Activated B cell treated with CpG ODN at 0.5 μM for 24 hours (primary cell): ENCODE measurements at places on chromosomes 5 and 9. TPM values are rescaled to one million over a fixed set of nuclear protein-coding genes. Genes with fewer than 3 reads are reported as not detected.

The F2RL2 gene
- not detected in 2 replicates for total RNA-seq

- H3K36me3 ChIP-seq: no peaks in the 10 kb centered on the region
- no peaks in the 10 kb centered on the region for H3K27me3 ChIP-seq
- H3K4me3 ChIP-seq: no peak overlapping the region
Observed at GRCh38 chr5:157168286-157168685, 2.2 kb upstream of the GARIN3 start.

DNA sequence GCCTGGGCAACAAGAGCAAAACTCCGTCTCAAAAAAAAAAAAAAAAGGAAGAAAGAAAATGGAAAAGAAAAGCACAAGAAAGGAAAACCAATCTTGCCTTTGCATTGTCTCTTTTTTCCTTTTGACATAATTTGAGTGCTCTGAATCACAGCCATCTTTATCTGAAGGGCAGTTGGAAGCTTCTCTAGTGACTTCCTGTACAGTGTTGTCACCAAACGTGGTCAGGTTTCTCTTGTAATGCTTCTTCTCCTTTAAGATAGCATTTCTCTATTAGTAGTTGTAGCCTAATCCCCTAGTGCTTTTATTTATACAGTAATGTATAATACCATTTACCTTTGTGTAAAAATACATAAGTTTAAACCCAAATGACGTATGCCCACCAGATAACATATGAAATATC is 18.1 kb downstream of the PRKACG start:
- H3K4me3 ChIP-seq: no peak overlapping the region
- no peak overlapping the region for H3K27ac ChIP-seq
- H3K36me3 ChIP-seq: peaks cover 31% of the 10 kb centered on the region
- H3K27me3 ChIP-seq: no peaks in the 10 kb centered on the region

- peaks cover 28% of the 10 kb centered on the region for H3K27me3 ChIP-seq
- no peak overlapping the region for H3K4me3 ChIP-seq
- H3K27ac ChIP-seq: no peak overlapping the region
- peak; percentile 19 for DNase-seq
Observed at GRCh38 chr9:2657427-2657826, 35.8 kb downstream of the VLDLR start.

DNA sequence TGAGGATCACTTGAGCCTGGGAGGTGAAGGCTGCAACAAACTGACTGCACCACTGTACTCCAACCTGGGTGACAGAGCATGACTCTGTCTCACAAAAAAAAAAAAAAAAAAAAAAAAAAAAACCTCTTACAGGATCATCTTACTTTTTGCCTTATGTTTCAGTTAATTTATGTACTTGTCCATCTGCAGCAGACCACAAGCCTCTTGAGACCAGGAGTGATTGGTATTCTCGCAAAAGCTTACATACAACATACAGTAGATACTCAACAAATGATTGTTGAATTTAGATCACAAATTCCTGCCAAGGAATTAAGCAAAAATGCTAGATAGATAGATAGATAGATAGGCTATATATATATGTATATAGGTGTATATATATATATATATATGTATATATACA is 12.4 kb downstream of the CEMIP2 start:
- H3K4me3 ChIP-seq: no peak overlapping the region
- H3K36me3 ChIP-seq: peaks cover 14% of the 10 kb centered on the region
- no peaks in the 10 kb centered on the region for H3K27me3 ChIP-seq
- no peak overlapping the region for H3K27ac ChIP-seq
- no peak for DNase-seq

The TAL2 gene
- 0.38 TPM in 1 of 2 replicates, not detected in the other for total RNA-seq

The PCDHB16 gene
- total RNA-seq: not detected in 2 replicates

The CD72 gene
- 118 and 125 TPM in 2 replicates for total RNA-seq

The RICTOR gene
- total RNA-seq: 46.4 and 51.8 TPM in 2 replicates

The CKS2 gene
- 23.7 and 23.9 TPM in 2 replicates for total RNA-seq

DNA sequence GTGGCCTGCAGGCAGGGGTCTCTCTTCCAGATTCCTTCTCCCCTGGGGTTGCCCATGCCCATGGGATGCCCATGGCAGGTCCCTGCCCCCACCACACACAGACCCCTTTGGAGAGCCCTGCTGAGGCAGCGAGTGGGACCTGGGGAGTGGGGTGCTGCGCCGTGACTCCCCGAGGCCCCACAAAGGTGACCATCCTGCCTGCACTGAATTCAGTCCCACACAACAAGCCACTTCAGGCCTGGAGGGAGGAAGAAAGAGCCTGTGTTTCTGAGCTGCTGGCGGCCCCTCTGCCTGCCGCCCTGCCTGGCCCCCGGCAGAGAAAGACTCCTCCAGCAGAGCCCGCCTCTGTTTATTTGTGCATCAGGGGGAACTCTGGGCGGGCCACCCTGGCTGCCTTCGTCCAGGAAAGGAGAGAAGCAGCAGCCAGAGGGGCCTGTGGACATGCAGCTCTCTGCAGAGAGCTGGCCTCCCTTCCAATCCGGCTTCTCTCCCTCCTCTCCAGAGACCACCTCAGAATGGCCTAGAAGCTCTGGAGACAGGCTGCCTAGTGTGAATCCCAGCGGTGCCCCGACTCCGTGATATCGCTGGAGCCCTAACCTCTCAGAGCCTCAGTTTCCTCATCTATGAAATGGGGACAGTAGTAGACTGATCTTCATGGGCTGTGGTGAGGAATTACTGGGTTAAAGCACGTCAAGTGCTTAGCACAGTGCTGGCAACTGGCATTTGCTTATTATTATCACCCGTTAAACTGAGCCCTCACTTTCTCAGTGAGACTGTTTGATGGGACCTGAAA is 72.9 kb downstream of the COL27A1 start:
- H3K4me3 ChIP-seq: no peak overlapping the region
- H3K27me3 ChIP-seq: no peaks in the 10 kb centered on the region
- no peaks in the 10 kb centered on the region for H3K36me3 ChIP-seq
- no peak for DNase-seq
- no peaks in the 10 kb centered on the region for H3K4me1 ChIP-seq
- H3K27ac ChIP-seq: no peak overlapping the region

DNA sequence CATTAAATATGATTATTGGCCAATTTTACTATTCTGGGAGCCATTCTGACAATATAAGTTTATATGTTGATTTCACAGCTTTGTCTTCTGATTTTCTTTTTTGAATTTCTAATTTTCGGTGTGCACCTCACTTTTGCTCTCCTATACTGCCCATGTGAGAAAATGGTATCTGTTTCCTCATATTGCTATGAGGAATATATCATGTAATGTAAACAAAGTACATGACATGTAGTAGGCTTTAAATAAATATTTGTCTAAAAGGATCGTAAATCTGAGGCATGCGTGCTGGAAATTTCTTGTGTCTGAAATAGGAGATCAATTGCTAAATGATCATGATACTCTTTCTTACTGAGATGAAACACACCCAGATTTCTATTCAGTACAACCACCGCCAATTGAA is 119.9 kb downstream of the ZDHHC21 start:
- H3K27me3 ChIP-seq: no peaks in the 10 kb centered on the region
- no peak overlapping the region for H3K4me3 ChIP-seq
- H3K27ac ChIP-seq: no peak overlapping the region
- no peak for DNase-seq

The CDH6 gene
- not detected in 2 replicates for total RNA-seq

DNA sequence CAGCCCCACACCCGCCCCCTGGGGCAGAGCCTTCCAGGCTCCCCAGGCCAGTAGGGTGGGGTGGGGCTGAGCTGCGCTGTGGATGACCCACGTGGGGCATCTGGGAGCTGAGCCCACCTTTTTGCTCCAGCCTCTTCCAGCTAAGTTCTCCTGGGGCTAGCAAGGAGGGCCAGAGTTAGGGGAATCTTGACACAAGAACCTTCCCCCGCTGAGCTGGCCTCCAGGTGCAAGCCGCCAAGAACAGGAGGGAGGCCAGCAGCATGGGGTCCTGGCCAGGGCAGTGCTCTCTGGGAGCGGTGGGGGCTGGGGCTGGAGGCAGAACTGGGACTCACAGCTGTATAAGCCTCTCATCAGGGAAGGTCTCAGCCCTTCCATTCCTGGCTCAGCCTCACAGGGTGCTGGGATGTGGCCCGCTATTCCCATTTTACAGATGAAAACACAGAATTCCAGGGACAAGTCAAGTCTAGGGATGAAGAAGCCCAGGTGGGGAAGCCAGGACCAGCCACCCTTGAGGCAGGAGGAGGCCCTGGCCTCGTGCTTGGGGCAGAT is 21.5 kb downstream of the SARDH start:
- no peak for DNase-seq
- no peak overlapping the region for H3K27ac ChIP-seq

The FGFR4 gene
- total RNA-seq: 1.5 and 3.0 TPM in 2 replicates

DNA sequence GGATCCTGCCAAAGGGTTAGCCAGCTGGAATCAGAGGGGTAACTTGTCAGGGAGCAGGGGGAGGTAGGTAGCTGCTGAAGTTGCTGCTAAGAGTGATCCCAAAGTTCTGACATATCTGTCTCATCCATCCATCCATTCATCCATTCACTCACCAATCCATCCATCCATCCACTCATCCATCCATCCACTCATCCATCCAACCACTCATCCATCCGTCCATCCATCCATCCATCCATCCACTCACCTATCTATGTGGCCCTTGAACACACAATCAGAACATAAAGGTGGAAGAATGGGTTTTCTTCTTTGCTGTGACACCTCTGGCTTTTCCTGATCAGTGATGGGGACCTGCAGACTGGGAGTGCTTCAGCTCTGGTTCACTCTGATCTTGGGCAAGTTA is 3.0 kb upstream of the C5orf52 start:
- peaks cover 5% of the 10 kb centered on the region for H3K36me3 ChIP-seq
- H3K4me1 ChIP-seq: peaks cover 32% of the 10 kb centered on the region
- no peak for DNase-seq
- no peaks in the 10 kb centered on the region for H3K27me3 ChIP-seq
- no peak overlapping the region for H3K27ac ChIP-seq

DNA sequence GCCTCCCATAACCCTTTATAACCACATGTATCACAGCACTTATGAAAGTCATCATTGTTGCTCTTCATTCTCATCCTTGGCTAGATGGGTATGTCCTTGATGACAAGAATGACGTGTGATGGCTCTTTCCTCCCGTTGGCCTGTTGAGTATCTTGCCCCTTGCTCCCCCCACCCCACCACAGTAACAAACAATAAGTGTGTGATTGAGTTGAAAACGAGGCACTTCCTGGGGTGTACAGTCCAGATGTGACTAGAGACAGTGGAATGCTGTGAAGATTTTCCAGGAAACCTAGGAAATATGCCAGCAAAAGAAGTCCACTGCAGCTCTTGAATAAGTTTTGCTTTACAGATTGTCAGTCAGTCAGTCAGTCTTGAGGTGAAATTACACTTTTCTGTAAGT is 262.5 kb downstream of the ELAVL2 start:
- no peaks in the 10 kb centered on the region for H3K36me3 ChIP-seq
- no peaks in the 10 kb centered on the region for H3K27me3 ChIP-seq
- DNase-seq: no peak
- no peak overlapping the region for H3K27ac ChIP-seq
- no peaks in the 10 kb centered on the region for H3K4me1 ChIP-seq
- H3K4me3 ChIP-seq: no peak overlapping the region

GRCh38 chr9:75238311-75238976 is 150.1 kb downstream of the OSTF1 start:
- DNase-seq: no peak
- no peak overlapping the region for H3K4me3 ChIP-seq
- H3K36me3 ChIP-seq: no peaks in the 10 kb centered on the region
- H3K4me1 ChIP-seq: no peaks in the 10 kb centered on the region

DNA sequence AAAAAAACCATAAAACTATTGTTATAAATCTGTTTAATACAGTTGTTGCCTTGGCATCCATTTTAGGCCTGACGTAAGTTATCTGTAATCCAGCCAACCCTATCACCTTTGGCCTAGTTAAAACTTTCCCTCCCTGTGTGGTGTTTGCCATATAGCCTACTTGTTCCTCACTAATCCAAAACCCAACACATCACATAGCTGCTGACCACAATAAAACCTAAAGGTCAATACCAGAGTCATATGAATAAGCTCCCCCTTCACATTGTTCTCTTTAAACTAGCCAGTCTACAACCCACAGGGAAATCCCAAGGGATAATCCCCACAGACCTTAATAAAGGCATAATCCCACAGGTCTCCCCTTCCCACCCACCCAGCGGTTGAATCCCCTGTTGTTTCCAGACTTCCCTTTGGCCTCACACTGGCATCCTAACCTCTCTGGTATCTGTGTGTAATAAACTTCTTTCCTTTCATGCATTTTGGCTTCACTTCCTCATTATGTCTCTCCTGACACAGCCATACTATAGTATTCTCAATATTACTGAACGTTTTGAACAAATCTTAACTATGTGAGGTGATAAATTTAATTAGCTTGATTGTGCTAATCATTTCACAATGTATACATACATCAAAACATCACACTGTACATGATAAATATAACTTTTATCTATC is 50.8 kb downstream of the DTWD2 start:
- no peak overlapping the region for H3K27ac ChIP-seq
- peaks cover 13% of the 10 kb centered on the region for H3K36me3 ChIP-seq
- no peak for DNase-seq
- H3K27me3 ChIP-seq: no peaks in the 10 kb centered on the region

DNA sequence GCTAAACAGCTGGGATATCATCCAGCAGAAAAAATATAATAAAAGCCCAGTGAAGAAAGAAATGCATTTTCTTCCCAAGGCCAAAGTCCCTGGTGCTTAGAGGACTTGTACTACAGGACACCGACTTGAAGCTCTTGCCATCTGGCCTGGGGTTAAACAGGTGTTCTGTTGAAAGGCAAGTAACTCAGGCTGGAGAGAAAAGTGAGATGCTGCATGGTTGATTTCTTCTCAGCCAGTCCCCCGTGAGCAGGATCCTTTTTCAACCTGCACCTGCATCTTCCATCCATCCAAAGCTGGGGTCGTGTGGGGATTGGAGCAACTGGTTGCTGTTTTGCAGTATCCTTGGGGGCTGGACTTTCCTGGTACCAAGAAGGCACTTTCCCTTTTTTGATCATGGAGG is 146.1 kb upstream of the RPS23 start:
- no peaks in the 10 kb centered on the region for H3K36me3 ChIP-seq
- H3K4me3 ChIP-seq: no peak overlapping the region
- no peaks in the 10 kb centered on the region for H3K27me3 ChIP-seq
- no peak for DNase-seq

- peak overlapping the region; percentile 91 for H3K4me3 ChIP-seq
- peaks cover 15% of the 10 kb centered on the region for H3K4me1 ChIP-seq
- no peaks in the 10 kb centered on the region for H3K36me3 ChIP-seq
Observed at GRCh38 chr9:20683351-20684034, 566 bp upstream of the FOCAD start.

The PCDHGA11 gene
- total RNA-seq: 0.73 and 1.1 TPM in 2 replicates

The FIBCD1 gene
- not detected in 2 replicates for total RNA-seq

The CLIC3 gene
- total RNA-seq: not detected in 2 replicates

The NDUFS6 gene
- total RNA-seq: 22.5 and 25.7 TPM in 2 replicates

- no peaks in the 10 kb centered on the region for H3K27me3 ChIP-seq
- H3K4me3 ChIP-seq: peak overlapping the region; percentile 28
- H3K4me1 ChIP-seq: peaks cover 72% of the 10 kb centered on the region
- H3K36me3 ChIP-seq: peaks cover 18% of the 10 kb centered on the region
Observed at GRCh38 chr5:32280656-32281081, 32.1 kb downstream of the MTMR12 start.

- H3K27me3 ChIP-seq: peaks cover 18% of the 10 kb centered on the region
- H3K36me3 ChIP-seq: no peaks in the 10 kb centered on the region
Observed at GRCh38 chr9:129558063-129558550, 62.8 kb downstream of the C9orf50 start.
